ENCODE measurements at places on chromosomes 16 and 17. TPM values are rescaled to one million over a fixed set of nuclear protein-coding genes. Genes with fewer than 3 reads are reported as not detected.

- DNase-seq = no peak
Observed at GRCh38 chr17:21677126-21677910, 15.0 kb upstream of the KCNJ18 start.

- no peak for DNase-seq
Observed at GRCh38 chr17:38890410-38890746, 20.5 kb downstream of the LASP1 start.

- no peak for DNase-seq
Observed at GRCh38 chr17:7437369-7437863, 1.9 kb upstream of the FGF11 start.

DNAJA3 gene
- polyA plus RNA-seq = 34.1 TPM

GRCh38 chr16:1096169-1097082, at the start of gene C1QTNF8:
Gene C1QTNF8, minus strand, starts transcription at chr16:1096244. Its CDS starts 1,322 bp downstream, at chr16:1094922.
- DNase-seq = no peak

All from left renal pelvis (tissue), 4 donors.